ENCODE measurements at places on chromosomes 12 and 14. TPM values are rescaled to one million over a fixed set of nuclear protein-coding genes. Genes with fewer than 3 reads are reported as not detected.

DNA sequence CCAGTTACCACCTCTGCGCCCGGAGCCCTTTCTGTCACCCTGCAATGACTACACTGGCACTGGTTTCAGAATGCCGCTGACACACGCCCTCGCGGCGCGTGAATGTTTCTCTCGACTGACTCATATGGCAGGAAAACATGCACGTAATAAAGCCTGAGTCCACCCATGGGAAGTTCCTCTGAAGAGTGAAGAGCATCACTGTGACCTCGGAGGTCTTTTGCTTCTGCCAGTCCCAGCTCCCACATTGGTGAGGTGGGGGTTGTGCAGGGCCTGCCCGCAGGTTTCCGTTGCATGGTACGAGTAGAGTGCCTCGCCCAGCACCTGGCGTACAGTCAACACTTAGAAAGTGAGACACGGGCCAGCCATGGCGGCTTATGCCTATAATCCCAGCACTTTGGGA is 11.1 kb upstream of the SLC6A12 start:
- DNase-seq, result no peak

- DNase-seq, result no peak
Observed at GRCh38 chr12:1829306-1829900, 9.0 kb downstream of the LRTM2 start.

- DNase-seq, result no peak
Observed at GRCh38 chr12:41336041-41336549, 148.0 kb downstream of the PDZRN4 start.

DNA sequence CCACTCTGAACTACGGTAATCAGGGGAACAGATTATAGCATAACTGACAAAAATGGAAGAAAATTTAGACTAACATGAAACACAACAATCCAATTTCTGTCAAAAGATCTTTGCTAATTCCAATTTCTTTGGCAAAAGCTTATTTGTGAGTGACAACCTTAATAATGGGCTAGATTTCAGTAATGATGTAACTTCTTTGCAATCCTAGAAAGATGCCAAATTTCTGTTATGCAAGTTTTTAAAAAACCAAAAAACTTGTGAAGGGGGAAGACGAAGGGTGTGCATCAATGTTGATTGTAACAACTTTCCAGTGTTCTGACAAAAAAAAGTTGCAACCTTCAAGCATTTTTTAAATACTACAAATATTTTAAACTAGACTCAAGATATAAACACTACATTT is 59.9 kb downstream of the DICER1 start:
- no peak for DNase-seq

GRCh38 chr14:67491285-67491684 is 2.8 kb upstream of the TMEM229B start:
- no peak for DNase-seq

DNA sequence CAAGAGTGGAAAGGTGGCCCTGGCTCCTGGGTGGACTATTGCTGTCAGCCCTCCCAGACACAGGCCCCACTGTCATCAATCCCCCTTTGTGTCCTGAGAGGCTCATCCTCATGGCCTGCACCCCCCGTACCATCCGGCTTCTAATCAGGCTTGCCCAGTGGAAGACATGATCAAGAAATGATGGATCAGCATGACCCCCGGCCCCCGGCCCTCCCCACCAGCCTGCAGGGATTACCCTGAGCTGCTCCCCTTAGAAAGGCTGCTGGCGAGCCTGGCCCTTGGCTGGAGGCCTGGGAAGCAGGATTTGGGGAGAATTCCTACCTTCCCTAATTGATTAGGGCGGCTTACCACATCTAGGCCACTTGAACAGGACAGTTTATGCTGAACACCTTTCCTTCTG is 171.2 kb downstream of the PIWIL1 start:
- DNase-seq, result no peak

DNA sequence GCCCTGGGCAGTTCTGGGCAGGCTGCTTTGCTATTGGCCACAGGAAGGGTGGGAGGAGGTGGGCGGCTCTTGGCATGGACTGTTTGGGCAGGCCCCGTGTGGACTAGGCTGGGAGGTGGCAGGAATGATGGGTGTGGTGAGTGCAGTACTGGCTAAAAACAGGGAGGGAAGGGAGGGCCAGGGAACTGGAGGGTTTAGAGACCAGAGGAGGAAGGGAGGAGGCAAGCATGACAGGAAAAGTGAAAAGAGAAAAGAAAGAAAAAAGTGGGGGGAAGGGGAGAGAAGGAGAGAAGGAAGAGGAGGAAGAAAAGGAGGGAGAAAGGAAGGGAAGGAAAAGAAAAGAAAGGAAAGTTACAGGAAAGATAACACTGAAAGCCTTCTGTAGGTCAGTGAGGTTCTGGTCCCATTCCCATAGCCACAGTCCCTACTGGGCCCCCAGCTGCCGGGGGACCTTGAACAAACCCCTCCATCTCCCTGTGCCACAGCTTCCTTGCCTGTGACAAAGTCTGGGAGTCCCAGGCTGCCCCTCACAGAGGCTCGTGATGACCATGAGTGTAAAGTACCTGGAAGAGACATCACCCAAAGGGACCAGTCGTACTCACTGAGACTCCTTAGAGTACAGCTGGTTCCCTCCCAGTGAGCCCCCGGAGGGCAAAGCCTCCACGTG is 1.1 kb upstream of the C14orf132 start:
- DNase-seq, result no peak

DNA sequence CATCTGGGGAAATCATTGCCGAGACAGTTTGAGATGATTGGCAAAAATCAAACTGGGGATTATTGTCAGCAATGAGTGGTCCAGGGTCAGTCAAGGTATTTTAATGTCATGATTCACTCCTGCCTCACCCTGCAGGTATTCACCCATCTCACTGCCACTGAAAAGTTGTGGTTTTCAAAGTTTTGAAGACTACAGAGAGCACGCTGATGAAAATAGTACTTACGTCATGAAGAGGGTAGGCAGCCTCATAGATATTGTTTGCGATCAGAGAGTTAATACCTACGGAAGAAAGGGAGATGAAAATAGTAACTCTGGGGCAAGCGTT is 138.0 kb downstream of the ANO2 start:
- DNase-seq, result no peak

GRCh38 chr14:24388474-24389179 is 10.2 kb upstream of the NYNRIN start:
- no peak for DNase-seq

GRCh38 chr12:48525332-48525731 is at the start of gene OR8S1:
TSS of gene OR8S1 (plus strand) at chr12:48525632. CDS start at chr12:48525632, 0 bp downstream.
- DNase-seq, result no peak

IGF1 gene
- not detected for total RNA-seq

PLBD1 gene
- 6.1 TPM for total RNA-seq

NEUROD4 gene
- total RNA-seq, result not detected
